ENCODE measurements at places on chromosomes 7 and 10.

DNA sequence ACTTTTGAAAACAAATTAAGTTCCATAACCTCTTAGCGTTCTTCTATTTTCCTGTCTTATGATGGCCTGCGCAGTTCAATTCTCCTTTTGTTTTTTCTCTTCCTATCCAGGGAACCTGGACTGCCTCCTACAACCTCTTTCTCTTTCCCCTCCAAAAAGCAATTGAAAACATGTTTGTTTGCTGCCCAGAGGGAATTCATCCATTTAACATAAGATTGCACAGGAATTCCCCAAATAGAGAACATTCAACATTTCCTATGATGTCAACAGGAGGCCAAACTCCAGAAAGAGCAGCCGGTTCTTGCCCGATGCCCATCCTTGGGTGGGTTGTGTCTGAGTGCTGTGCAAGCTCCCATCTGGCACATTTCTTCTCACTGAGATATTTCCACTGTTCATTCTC lies 94.2 kb upstream of the NRP1 start:
- no peak for DNase-seq

GRCh38 chr7:128221929-128222403 lies 19.1 kb upstream of the LEP start:
- DNase-seq, result no peak

- DNase-seq, result no peak
These were observed 25.7 kb upstream of the PLA2G12B start for GRCh38 chr10:72980348-72980747.

- DNase-seq, result no peak
These were observed 3.3 kb upstream of the TCERG1L start for GRCh38 chr10:131314799-131315198.

GRCh38 chr10:124341768-124342135 lies 77.0 kb downstream of the OAT start:
- peak; percentile 88 for DNase-seq

DNA sequence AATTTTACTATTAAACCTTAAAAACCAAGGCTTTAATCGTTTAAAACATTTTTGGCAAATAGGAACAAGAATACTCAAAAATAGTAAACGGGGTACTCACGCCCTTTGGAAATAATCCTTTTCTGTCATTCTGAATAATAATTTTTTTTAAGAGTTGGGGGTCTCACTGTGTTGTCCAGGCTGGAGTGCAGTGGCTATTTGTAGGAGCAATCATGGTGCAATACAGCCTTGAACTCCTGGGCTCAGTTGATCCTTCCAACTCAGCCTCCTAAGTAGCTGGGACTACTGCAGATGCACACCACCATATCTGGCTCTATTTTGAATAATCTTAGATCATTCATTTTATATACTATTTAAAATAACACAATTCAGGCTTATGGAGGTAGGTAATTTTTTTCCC lies 24.9 kb downstream of the LUC7L2 start:
- DNase-seq, result no peak

DNA sequence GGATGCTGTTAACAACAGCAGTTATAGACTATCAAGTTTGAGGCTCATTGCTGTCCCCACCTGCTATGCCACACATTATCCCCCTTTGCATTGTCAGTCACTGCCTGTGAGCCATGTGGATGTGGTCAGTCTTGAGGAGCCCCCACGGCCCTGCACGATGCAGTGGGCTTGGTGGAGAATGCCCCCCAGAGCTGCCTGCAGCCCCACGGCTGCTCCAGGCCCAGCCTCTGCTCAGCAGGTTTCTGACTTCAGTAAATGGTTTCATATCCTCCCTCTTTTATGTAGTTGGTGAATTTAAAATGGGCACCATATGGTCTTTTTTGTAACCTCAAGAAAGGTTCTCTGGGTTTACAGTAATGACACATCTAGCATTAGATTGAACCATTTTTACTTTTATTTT lies 164.1 kb downstream of the EBF3 start:
- no peak for DNase-seq

DNA sequence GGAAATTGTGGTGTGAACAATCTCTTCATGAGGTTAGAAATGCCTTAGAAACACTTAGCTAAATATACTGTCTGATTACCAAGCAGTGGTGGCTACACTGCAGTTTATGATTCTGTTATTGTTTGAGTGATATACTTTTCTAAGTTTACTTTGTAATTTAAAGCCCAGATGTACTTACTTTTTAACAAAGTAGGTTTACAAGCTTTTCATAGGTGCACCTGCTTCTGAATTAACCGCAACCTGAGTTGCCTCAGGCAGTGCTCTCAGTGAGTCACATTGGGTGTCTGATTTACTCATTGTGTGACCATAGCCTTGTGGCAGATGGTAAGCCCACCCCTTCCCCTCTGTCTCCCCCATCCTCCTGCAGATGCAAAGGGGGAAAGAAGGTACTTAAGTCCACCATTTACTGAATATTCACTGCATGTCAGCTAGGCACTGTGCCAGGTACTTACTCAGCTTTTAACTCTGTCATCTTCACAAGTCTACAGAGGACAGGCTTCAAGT lies 9.0 kb downstream of the MTURN start:
- no peak for DNase-seq

- DNase-seq, result no peak
These were observed 1.3 kb upstream of the TRPV6 start for GRCh38 chr7:142886866-142887265.

DNA sequence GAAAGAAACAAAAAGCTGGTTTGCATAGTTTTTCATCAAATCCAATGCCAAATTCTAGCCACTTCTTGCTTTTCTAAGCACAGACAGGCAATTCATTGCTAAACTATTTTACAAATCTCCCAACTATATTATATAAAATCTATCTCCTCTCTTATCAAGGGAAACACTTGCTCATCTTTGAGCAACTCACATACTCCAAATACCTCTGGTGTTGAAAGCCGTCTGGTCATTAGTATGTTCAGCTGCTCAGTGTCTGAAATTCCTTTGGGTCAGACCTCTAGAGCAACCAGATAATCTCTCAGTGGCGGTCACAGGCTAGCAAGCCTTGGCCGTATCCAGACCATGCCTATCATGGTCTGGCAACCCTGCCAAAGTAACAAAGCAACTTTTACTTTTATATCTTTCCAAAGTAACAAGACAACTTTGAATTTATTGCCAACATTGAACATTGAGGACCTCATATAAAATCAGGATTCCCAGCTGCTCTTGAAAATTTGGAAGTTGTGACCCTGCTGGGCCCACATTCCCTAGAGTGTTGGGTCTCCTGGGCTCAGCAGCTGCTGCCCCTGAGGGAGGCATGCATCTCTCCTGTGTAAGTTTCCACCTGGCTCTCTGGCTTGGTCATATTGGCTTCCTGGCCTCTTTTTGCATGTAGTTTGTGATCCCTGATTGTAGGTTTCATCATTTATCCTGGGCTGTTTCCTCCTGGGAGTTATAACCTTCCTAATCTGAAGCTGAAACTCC lies 56.8 kb upstream of the LANCL2 start:
- no peak for DNase-seq

GRCh38 chr7:43653466-43653865 lies 70.6 kb downstream of the STK17A start:
- DNase-seq, result no peak

GRCh38 chr7:64884913-64885370 lies 18.1 kb upstream of the ZNF273 start:
- DNase-seq, result no peak

GRCh38 chr7:124388751-124389150 lies 355.9 kb upstream of the TMEM229A start:
- DNase-seq, result no peak

DNA sequence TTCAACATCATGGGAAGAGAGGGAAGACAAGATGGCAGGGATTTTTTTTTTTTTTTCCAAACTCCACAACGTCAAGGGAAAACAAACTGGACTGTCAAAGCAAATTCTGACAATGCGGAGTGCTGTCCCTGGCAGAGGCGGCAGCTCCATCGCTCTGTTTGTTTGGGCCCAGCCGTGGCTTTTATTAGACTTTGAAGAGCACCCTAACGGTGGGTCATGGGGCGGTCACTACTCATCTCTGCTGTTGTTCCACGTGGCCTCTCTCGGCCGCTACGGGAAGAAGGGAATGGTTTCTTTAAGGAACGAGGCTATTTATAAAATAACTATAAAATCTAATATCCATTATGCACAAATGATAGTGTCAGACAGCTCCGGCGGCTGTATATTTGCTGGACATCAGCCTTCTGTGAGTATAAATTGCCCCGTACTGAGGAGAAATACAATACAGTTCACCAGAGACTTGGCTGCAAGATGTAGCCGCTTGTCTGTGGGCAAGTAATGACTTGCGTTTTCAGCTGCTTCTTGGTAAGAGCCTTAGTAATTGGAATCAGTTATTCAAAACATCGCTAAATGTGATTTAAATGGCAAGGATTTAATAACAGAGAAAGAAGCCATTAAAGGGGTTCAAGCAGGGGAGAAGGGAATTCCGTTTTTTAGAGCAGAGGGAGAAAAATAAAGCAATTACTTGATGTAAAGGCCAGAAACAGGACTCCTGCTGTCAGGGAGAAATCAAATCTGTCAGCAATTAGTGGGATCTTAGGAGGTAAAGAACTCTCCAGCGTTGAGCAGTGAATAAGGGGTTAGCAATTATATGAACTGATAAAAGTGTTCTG lies 61.7 kb upstream of the RAB11FIP2 start:
- DNase-seq, result no peak

DNA sequence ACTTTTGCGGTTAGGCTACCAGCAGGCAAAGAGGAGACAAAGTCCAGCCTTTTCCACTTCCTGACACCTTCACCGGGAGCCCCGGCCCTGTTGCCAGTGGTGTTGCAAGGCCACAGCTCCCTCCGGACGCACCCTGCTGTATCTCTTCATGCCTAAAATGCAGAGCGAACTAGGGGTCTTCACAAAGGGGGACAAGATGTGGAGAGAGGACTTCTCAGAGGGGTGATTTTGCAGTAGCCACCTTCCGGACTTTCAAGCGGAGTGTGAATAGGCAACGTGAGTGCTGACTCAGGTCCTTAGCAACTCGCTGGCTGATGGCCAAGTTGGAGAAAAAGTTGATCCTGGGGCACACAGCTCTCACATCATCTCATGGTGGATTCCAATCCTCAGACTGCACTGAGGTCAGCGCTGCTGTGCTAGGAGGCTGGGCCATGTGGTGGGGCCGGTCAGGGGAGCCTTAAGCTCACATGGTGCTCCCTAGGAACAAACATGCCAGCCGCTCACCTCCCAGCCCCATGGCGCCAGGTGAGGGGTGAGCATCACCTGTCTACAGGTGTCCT lies 166.3 kb downstream of the LCOR start:
- no peak for DNase-seq

GRCh38 chr10:121974019-121974534 lies 940 bp downstream of the NSMCE4A start:
- no peak for DNase-seq
